ENCODE measurements at places on chromosomes 12 and 14.

DNA sequence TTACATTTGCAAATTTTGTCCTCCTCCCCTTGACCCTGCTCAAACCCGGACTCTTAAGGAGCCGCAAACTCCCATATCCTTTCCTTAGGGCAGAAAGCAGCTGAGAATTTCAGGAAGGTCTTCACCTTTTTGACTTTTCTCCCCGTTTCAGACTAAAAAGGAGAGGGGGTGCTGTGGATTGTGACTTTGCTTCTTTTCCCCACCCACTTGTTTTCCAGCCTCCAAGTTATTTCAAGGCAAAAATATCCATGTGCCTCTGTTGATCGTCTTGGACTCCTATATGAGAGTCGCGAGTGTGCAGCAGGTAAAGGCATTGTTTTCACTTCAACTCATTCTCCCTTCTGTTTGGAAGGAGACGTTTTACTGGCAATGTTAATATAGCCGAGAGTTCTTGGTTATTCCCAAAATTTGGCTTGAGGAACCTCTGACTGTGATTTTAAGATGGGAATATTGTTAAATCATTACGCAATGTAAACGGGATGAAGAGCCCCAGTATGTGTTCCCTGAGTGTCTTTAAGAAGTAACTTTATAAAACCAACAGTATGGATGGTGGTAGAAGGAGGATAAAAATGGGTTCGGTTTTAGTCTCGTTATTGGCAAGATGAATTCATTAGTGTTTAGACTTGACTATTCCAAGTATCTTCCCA, 663 bp downstream of the LRRK2 start:
- no peak for DNase-seq

DNA sequence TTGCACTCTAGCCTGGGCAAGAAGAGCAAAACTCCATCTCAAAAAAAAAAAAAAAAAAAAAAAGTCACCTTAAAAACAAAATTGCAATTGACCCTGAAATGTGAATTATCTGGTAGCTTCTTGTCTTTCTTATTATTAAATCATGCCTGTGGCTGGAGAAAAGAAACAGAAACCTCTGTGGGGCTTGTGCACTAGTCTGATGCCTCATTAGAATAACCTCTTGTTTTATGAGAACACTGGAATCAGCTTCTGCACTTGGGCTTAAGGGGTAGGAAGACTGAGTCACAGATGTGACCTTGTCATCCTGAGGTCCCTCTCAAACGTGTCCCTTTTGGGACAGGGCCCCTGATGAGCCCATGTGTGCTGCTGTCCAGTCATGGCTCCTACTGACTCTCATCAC, 237.9 kb downstream of the DACT1 start:
- DNase-seq, result no peak

- DNase-seq, result peak; percentile 75
Measured at GRCh38 chr12:110661337-110661972, 27.5 kb downstream of the HVCN1 start.

GRCh38 chr12:71295953-71296352, 138.2 kb upstream of the TSPAN8 start:
- DNase-seq, result no peak

DNA sequence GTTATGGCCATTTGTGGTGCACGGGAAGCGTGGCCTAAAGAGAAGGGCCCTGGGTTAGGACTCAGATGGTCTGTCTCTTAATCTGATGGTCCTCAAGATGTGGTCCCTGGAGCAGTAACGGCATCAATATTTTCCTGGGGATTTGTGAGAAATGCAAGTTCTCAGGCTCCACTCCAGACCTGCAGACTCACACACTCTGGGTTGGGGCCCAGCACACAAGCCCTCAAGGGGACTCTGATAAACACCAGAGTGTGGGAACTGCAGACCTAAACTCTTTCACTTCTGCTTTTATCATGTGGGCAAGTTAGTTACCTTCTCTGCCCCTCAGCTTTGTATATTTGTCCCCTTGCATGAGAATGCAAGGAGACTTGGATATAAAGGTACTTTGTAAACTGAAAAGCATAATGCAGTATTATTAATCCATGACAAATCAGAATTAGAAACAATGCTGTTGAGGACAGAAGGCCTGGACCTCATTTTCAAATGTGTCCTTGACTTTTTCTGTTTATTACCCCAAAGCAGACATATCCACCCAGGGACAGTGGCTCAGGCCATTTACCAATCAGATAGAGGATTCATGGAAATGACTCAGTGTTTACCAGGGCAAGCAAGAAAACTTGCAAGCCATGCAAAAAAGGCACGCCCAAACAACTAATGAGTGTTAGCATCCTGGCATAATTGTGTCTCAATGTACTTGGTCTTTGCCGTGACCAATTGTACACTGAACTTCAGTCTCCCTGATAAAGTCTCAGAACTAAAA, 157.0 kb downstream of the ASCL1 start:
- no peak for DNase-seq

- DNase-seq, result no peak
Measured at GRCh38 chr12:31491841-31492598, 98.9 kb downstream of the DENND5B start.

DNA sequence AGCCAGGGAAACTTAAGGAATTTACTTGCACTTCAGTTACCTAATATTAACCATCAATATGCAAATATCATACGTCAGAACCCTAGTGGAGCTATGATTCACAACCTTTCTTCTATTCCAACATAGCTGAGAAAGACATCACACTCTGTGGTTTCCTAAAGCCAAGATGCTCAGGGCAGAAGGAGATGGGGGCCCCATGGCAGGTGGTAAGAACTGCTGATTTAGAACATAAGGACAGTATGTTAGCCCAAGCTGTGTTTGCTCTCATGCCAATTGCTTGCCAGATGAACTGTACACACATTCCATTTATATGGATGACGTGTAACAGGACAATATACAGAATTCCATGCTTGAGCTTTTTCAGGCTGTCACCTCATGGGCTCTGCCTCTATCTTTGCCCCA, 34.6 kb downstream of the HECTD4 start:
- no peak for DNase-seq

DNA sequence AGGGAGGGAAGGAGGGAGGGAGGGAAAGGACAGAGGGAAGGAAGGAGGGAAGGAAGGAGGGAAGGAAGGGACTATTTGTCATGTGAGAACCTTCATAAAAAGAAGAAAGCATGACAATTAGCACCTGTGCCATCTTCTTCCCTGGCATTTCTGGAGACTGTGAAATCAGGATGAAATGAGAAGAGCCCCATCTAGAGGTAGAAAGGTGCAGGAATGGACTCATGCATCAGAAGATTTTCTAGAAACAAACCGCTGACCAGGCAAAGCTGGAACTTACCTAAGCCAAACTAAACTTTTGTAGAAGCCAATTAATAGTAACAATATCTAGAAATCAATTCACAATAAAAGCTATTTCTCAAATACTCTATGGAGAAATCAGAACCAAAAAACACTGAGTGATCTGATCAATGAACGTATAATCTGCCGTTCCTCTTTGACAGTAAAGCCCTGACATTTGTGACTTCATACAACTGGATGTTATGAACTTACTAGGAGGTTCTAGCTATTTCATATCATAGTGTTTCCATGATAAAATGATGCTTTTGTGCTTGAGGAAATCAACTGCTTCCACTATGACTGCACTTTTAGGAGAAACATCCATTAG, 24.4 kb upstream of the CRACR2A start:
- DNase-seq, result no peak

DNA sequence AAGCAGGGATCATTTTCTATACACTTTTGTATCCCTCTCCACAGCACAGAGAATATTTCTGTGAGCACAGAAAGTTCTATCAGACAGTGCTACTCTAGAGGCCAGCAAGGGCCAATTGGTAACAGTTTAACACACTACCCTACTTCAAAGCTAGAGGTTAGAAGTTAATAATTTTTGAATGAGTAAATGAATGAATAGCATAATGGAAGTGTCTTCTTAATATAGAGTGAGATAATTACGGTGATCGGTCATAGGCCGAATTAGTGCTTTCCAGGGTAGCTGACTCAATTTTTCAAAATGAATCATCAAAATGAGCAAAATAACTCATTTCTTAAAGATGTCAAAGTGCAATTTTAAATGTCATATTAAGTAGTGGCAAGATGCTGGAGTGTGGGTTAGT, 67.0 kb upstream of the CCDC198 start:
- no peak for DNase-seq

GRCh38 chr12:99249543-99249942, 398.0 kb upstream of the GARIN6 start:
- DNase-seq, result no peak

DNA sequence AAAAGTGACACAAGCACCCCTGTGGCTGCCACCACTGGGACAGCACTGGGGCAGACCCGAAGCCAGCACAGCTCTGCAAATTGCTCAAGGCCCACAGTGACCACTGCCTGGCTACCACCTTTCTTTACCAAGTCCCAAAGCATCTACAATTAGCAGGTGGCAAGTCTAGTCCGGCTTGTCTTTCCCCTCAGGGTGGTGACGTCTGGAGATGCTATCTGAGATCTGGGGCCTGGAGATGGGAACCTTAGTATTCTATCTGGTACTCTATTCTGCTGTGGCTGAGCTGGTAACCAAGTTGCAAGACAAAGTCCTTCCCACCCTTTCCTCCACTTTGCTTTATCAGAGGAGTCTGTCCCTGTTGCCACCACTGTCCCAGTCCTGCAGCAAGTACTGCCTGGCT, 1010.1 kb upstream of the FLRT2 start:
- no peak for DNase-seq

- DNase-seq, result no peak
Measured at GRCh38 chr14:99416909-99417308, 63.8 kb downstream of the SETD3 start.

DNA sequence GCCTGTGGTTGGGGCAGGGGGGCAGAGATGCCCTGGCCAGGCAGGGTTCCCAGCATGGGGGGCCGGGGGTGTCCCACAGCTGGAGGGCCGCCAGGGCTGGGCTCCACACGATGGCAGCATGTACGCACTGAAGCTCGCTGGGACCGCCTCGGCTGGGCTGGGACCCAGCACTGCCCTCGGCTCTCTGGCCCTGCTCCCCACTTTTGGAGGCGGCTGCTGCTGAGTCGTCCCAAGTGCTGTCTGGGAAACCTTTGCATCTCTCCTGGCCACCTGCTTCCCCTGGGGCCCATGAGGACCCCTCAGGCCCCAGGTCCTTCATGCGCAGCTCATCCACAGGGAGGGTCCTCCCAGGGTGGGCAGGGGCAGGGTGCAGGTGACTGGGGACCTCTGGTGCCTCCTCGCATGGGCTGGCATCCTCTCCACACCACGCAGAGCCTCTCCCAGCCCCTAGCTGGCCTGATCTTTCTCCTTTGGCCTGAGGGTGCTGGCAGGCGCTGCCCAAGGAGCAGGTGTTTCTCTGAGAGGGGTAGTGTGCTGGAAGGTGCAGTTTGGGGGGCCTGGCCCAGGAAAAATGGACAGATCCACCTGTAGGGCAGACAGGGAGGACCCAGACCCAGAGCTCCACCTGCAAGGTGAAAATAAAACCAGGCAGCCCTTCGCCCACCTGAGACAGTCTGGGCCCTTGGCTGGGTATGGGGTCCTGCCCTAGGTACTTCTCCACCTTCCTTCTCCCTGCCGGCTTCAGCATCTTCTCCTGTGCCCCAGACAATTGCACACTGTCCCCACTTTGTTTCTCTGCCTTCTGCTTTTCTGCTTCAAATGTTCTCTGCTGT, 46.9 kb downstream of the DLK1 start:
- DNase-seq, result no peak

GRCh38 chr12:81617915-81618314, 141.2 kb downstream of the PPFIA2 start:
- no peak for DNase-seq

DNA sequence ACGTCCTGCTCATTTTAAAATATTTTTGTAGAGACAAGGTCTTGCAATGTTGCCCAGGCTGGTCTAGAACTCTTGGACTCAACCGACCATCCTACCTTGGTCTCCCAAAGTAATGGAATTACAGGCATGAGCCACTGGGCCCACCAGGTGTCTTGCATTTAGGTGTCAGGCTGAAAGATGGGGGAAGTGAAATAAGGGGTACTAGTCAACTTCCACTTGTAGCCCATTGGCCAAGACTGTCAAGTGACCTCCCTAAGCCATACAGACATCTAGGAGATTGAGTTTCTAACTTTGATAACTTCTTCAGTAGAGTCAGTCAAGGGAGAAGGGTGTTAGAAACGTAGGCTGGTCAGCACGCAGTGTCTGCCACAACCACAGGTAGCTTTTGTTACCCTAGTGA, 32.0 kb downstream of the ARF6 start:
- no peak for DNase-seq

DNA sequence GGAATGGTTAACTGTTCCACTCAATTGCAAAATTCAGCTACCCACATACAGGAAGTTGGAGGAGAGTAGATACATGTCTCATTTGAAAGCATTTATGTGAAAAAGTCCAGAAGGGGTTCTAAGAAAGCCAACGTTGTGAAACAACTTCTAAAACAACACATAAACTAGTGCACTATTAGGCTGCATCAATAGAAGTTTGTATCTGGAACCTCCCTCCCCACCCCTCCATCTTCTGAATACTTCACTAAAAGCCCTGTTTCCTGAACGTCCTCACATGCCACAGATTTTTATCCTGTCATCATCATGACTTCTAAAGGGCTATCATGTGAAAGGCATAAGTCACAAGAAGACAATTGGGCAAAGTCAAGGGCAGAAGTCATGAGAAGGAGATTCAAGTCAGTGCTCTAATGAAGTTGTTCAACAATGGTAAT, 5.5 kb downstream of the KRT79 start:
- DNase-seq, result no peak

- DNase-seq, result no peak
Measured at GRCh38 chr12:46435625-46436024, 63.1 kb upstream of the SLC38A2 start.

DNA sequence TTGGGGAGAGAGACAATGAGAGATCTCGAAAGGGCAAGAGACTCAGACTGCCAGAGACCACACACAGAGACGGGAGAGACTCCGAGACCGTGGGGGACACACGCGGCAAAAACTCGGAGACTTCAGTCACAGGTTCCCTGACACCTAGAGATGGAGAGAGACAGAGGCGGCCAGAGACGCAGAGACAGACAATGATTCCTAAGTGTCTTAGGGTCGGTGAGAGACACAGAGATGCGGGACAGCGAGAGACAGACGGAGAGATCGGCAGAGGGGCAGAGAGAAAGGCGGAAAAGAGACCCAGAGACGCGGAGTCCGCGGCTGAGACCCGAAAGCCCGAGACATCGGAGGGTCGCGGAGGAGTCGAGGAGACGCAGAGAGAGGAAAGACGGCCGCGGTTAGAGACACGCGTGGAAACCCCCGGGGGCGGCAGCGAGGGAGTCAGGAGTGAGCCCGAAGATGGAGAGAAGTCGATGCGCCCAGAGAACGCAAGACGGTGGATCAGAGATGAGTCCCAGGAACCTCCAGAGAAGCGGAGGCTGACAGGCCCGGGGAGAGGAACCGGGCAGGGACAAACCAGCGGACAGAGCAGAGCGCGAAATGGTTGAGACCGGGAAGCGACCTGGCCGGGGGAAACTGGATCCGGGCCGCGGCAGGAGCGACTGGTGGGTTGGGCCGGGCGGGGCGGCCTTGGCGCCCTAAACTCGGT, 7.8 kb downstream of the LHX5 start:
- DNase-seq, result no peak

Measured in GM12892 (cell line).